ENCODE measurements at places on chromosomes 3 and 15.

DNA sequence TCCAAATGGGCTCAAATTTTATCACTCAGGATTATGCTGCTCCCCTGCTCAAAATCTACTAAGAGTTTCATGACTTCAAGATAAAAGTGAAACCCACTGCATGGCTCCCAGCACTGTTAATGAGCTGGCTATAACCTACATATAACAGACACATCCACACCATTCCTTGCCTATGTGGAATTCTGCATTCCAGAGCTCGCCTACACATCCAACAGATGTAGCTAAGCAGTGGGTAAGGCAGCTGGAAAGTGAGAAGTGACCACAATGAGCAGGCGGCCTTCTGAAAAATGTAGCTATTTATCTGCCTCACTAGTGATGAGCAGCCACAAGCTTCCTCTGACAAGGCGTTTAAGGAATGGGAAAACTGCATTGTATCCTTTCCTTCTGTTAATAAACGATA lies 92.0 kb upstream of the TRIM42 start:
- peak; percentile 76 for ATAC-seq

- no peak for ATAC-seq
Observed at GRCh38 chr3:121722411-121722810, 27.1 kb downstream of the GOLGB1 start.

DNA sequence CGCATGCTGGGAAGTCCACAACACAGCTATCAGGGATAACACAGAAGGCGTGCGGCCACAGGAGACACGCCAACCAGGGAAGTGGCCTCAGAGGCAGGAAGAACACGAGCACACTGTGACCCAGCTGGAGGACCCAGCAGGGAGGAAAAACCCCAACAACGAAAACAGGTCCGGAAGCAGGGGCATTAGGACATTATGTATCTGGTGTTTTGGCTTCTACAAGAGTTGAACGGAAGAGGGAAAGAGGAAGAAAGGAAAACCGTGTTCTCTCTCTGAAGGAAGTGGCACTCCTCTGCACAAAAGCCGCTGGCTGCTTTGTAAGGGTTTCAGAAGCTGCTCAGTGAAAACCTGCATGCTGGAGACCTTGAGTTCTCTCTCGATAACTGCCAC lies 61.8 kb downstream of the HACD2 start:
- ATAC-seq = no peak

DNA sequence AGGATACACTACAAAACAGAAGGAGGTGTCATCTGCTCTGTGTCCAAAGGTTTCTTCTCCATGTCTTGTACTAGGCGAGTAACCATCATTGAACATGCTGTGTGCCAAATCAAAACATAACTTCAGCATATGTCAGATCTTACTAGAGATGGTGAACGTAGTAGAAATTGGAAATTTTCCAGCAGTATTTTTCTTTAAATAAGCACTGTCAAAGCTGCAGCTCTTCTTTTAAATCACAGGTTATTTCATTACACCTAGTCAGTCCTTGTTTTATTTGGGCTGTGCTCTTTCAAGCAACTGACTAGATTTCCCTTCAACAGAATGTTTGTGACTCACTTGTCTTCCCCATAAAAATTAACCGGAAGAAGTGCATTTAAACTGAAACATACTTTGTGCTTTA lies 46.5 kb downstream of the MSL2 start:
- no peak for ATAC-seq

DNA sequence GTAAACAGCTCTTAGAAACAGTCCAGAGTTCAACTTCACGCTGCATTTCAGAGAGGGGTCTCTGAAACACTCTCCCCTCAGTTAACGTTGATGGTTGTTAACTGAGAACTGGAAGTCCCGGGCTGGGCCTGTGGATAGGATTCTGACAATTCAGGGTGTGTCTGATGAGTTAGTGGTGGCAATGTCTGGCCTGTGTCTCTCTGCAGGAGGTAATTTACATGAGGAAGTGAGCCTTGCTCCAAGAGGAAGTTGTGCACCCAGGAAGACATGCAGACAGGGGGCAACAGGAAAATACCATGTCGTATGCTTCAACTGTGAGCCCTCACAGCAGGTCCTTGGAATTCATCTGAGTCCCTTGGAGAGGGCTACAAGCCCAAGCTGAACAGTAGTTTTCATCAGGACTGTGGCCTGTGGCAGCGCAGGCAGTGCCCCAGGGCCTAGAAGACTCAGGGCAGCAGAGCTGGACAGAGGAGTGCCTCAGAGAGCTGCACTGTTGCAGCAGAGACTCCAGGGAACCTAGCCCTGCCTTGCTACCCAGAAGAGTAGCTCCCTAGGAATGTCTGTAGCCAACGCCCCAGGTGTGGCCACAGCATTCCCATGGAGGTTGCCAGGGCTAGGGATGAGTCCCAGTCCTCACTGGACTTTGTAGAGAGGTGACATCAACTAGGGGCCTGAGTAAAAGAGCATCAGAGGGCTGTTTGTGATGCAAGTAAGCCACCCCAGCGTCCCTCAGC lies 104.6 kb upstream of the SELENOK start:
- ATAC-seq = no peak

- ATAC-seq = no peak
Observed at GRCh38 chr15:36886701-36887100, 213.6 kb downstream of the MEIS2 start.

DNA sequence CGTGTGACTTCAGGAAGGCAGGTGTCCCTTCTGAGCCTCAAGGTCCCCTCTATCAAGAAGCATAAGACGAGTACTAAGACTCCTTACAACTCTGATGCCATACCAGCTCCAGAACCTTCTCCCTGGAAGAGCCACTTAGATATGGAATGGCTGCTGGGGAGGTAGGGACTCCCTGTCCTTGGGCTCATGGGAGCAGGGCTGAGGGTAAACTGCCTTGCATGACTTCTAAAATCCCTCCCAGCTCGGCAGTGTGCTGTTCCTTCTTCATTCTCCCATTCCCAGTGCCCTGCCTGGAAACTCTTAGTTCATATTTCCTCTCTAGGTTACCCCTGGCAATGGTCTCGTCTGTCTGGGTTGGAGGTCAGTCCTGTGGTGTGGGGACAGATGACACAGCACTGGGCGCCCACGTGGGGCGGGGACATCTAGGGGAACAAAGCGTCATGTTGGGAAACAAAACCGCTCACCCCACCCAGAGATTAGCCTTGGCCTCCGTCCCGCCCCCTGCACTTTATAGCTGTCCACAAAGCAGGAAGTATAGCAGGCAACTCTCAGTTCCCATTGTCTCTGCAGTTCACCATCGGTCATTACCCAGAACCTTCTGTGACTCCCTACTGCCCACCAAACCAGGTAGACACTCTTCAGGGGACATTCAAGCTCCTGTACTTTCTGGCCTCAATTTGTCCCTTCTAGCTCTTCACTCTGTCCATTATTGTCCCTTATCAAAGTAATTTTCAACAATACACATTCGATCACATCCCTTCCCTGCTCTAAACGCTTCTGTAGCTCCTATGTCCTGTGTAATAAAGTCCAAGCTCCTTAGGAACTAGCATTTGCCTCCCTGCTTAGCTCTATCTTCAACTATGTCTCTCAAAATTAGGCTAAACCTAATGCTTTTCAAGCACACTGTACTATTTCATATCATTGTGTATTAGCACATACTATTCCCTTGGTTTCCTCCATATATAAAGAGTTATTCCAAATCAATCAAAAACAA lies 73.8 kb downstream of the IQSEC1 start:
- ATAC-seq = no peak

Measured in motor neuron (in vitro differentiated cells).